ENCODE measurements at places on chromosomes 13 and 19.

GRCh38 chr13:78376033-78376432 is 227.3 kb downstream of the POU4F1 start:
- no peak for DNase-seq

DNA sequence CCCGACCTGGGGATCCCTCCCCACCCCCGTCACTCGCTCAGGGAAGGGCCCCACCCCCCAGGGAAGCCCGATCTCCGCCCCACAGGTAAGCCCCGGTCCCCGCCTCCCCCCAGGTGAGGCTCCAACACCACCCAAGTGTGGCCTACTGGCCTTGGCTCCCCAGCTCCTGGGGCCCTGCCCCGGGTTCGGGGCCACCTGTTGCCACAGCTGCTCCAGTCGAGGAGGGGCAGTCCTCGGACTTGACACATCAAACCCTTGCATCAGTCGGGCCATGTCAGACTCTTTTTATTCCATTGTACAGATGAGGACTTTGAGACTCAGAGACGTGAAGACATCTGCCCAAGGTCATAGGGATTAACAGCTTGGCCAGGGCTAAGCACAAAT is 512 bp downstream of the CC2D1A start:
- no peak for DNase-seq

DNA sequence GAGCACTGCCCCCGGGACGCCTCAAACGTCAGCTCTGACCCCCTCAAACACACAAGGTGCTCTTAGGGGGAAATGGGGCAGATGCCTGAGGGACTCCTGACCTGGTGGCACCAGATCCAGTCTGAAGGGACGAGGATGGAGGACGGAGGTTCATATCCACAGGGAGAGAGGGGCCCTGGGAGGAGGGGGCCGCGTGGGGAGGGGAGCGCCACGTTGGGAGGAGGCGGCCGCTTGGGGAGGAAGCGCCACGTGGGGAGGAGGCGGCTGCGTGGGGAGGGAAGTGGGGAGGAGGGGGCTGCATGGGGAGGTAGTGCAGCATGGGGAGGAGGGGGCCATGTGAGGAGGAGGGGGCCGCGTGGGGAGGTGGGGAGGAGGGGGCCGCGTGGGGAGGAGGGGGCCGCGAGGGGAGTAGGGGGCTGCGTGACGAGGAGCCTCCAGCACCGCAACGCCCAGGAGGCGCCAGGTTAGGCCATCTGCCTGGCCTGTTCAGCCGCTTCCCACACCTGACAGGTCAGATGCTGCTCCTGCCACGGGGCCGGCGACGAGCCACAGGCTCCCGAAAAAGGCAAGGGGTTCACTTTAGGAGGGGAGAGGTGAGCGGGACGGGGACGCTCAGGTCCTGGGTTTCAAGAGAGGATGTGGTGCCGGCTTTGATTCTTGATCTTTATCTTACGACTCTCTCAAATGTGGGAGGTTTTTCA is 36.7 kb upstream of the C13orf46 start:
- DNase-seq, result no peak

DNA sequence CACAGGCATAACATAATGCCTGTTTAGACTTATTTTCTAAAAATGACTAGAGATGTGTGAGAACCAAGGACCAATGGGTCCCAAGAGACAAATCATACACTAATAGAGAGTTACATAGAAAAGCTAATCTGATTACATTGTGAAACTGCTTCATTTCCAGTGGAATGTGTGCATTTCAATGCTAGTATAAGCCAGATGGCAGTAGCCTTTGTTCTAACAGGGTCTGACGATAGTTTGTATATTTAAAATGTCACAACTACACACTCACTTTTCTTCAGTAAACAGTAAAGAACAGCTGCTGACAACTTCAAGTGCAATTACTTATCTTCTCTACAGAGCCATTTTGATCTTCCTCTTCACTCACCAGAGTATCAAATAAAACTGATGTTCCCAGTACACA is 4.3 kb upstream of the SLITRK5 start:
- DNase-seq, result no peak

GRCh38 chr19:35355791-35356460 is 2.3 kb upstream of the FFAR3 start:
- DNase-seq, result no peak

DNA sequence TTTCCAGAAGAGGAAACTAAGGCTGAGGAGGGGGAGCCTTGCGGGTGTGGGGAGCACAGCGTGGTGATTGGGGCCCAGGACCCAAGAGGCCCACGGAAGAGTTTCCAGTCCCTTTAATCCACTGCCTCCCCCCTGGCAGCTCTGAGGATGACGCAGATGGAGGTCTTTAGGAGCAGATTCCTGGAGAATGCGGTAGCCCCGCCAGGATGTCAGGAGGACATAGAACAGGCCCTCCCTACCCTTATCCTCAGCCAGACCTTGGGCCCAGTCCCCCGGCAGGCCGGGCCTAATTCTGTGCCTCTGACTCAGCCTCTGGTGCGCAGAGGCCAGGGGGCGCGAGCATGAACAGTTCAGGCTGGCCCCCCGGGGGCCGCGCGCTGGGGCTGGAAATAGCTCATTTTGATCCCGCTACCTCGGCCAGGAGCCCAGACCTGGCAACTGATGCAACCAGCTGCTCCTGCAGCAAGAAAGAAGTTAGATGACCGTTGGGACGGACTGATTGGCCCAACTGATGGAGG is 461 bp upstream of the HSPB6 start:
- DNase-seq, result no peak

DNA sequence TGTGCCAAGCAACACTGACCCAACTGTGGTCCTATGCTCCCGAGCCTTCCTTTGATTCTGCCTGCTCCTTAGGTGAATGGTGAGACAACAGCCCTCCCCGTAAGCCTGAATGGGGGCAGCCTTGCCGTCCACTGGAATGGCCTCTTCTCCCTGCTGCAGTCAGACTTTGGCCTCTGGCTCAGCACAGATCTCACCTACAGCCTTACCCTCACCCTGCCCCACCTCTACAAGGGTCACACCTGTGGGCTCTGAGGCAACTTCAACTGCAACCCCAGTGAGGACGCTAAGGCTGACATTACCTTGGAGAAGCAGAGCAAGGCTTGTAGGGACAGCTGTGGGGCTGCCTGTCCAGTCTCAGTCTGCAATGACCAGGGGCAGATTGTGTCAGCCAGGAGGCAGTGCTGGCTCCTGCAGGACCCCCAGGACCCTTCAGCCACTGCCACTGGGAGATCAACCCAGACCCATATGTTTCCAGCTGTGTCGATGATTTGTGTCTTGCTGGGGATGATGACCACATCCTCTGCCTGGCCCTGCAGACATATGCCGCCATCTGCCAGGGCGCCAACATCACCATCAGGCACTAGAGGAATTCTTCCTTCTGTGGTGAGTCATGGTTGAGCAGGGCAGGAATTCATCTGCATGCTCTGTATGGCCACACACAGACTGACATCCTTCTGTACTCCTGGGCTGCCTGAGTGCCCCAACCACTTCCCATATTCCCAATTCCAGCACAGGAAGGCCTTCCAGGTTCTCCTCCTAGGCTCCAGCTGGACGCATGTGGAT is 27.3 kb upstream of the FXYD3 start:
- DNase-seq, result no peak
